ENCODE measurements at places on chromosomes 6 and 20. TPM values are rescaled to one million over a fixed set of nuclear protein-coding genes. Genes with fewer than 3 reads are reported as not detected.

GSTA2 gene
- not detected for total RNA-seq

DNA sequence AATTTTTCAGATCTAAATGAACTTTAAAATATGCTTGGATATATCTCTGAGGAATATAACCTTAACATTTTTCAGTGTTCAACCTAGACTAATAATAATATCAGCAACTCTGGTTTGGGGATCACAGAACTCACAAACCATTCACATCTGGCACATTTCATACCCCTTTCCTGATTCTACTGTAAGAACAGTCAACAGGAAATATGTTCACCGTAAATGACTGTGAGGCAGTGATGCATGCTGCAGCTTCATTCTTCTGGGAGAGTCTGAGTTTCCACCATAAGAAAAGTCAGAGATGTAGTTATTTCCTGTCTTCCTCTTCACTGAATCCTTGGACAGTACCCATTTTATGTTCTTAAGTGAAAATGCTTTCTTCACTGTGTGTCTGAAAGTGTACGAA is 134.2 kb upstream of the IFNGR1 start:
- peak; percentile 81 for ATAC-seq

- no peak for ATAC-seq
Observed at GRCh38 chr20:15319439-15319838, 982.0 kb upstream of the FLRT3 start.

DNA sequence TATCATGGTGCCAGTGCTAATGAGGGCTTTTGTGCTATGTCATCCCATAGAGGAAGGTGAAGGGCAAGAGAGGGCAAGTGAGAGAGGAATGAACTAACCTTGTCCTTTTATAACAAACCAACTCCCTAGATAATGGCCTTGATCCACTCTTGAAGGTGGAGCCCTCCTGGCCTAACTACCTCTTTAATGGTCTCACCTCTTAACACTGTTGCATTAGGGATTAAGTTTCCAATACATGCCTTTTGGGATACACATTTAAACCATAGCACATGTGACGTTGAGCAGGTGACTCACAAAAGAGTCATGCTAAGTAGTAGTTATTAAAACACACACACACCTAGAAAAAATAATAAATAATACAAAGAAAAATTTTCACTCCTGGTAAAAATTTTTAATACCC is 36.9 kb downstream of the CCN2 start:
- no peak for ATAC-seq

RBL1 gene
- total RNA-seq = 35.9 TPM

BYSL gene
- 53.1 TPM for total RNA-seq

DNA sequence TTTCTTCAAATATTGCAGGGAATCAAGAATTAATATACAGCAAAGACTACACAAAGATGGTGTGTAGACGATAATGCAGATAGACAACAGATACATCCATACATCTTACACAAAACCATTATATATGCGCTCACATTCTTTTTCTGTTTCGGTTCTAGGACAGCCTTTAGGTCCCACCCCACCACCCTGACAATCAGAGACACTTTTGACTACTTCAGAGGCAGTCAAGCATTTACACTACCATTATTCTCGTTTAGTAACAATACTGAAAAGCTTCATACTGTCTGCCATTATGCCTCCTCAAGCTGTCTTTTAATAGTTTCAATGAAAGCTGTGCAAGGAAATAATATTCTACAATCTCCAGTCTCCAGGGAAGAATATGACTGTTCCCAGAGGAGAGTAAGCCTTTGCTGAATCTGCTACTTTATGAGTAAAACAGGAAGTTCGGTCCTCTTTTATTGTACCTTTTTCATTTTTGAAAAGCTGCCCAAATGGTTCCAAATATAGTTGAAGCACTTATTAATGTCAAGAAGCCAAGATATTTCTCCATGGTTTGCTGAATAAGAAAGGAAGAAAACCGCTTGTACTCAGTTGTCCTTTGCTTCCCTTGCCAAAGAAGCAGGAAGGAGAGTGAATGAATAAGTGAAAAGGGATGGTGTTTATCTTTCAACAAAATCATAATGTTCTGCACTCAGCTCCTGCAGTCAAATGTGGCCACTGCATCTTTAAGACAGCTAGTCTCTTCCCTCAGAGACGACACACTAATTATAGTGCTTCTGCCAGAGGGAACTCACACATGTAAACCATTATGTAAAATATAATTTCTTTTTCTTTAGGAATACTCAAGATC is 468.3 kb downstream of the CDC5L start:
- no peak for ATAC-seq

GRCh38 chr6:151128763-151129370 is 110.9 kb upstream of the AKAP12 start:
- no peak for ATAC-seq

DNA sequence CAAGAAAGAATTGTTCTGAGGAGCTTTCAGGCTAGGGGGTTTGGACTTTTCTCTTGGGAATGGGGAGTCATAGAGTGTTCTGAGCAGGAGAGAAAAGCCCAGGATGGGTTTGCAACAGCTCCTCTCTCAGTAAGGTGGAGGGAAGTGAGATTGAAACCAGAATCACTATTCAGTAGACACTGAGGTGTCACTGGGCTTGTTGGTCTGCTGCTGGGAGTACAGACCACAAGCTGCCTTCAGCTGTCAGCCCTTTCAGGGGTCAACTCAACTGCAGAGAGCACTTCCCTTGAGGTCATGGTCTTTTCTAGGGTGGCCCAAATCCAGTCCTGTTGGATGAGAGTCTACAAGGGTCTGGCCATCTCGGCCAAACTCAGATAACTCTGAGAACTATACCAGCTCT is 12.9 kb upstream of the FOXA2 start:
- ATAC-seq = no peak

GRCh38 chr6:157763129-157763903 is 59.7 kb upstream of the SNX9 start:
- ATAC-seq = no peak

DNA sequence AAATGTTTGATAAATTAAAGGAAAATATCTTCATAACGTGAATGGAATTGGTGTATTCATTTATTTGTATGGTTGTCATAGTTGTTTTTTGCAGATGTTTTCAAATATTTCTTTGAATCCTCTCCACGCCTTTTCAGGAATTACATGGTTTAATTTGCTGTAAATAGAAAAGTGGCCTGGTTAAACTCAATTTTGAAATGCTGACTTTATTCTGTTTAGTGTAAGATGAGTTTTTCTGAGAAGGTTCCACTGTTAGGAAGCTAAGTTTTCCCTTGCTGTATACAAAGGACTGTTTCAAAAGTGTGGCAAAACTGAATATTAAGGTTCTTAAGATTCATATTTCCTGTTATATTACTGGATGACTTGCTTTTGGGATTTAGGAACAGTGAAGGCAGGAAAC is 503 bp upstream of the ZC2HC1B start:
- no peak for ATAC-seq

BPIFA1 gene
- not detected for total RNA-seq

SULF2 gene
- total RNA-seq = 2.2 TPM

- ATAC-seq = no peak
Observed at GRCh38 chr20:16945619-16946018, 197.5 kb downstream of the OTOR start.

GRCh38 chr20:59613861-59614260 is 9.5 kb downstream of the PHACTR3 start:
- ATAC-seq = no peak

GRCh38 chr20:6784210-6784631 is 16.7 kb downstream of the BMP2 start:
- no peak for ATAC-seq

- ATAC-seq = no peak
Observed at GRCh38 chr6:158058171-158058651, 76.5 kb downstream of the SYNJ2 start.

CEP85L gene
- 32.3 TPM for total RNA-seq

BFSP1 gene
- 0.48 TPM for total RNA-seq

DNA sequence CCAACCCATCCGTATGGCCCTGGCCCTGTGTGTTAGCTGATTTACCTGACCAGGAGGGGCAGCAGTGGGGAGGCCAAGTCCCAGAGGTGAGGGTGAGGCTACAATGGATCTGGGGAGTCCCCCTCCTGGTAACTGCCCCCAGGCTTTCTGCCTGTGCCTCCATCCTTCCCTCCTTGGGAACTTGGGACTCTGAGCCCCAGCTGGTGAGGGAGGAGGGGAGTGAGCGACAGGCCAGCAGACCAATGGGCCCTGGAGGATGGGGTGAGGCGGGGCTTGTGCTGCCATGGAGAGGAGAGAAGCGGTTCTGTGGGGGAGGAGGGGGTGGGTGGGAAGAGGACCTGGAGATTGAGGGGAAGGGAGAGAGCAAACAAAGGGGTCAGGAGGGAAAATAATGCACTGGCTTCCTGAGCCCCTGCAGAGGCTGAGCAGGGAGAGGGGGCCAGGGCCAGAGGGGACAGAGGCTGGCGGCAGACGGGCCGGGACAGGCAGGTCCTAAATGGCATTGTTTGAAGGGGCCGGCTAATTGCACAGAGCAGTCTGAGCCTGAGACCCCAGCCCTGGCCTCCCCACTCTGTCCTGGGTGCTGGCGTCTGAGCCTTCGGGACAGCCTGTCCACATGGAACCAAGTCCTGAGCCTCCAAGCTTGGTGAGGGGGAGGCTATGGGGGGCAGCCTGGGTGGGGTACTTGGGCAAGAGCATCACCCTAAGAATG is 17.5 kb downstream of the DNMT3B start:
- ATAC-seq = no peak

GRCh38 chr20:44354979-44355497 is 461 bp upstream of the HNF4A start:
- ATAC-seq = no peak

- no peak for ATAC-seq
Observed at GRCh38 chr6:170313716-170314295, 7.2 kb downstream of the FAM120B start.

DNA sequence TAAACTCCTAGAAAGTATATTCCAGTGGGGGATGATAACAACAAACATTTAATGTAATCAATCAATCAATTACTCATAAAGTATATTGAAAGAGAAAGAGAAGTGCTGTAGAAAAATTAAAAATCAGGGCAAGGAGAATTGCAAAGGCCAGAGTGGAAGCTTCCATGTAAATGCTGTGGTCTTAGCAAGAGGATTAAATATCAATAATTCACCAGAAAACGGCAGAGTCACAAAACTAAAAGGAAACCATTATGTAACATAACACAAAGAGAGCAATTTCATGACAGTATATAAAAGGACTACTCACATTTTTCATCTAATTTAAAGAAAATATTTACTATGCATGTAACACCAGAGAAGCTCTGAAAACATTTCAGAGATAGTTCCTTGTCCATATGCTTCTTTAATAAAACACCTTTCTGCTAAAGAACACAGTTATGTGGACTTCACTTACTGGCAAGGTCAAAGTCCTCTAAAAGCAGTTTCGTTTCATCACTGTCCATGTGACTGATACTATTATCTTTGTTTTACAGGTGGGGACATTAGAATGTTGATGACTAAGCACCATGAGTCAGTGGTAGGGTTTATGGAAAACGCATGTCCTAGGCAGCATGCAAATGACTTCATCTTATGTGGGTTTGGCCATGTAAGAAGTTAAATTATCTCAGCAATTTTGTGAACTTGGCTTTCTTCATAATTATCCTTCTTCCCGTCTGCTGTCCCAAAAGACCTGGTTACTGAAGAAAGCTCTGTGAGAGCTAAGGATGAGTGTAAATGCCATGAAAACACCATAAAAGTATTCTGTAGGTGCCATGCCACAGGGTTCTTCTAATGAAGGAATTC is 185.8 kb upstream of the TENT5A start:
- ATAC-seq = no peak

MCCD1 gene
- total RNA-seq = not detected

- no peak for ATAC-seq
Observed at GRCh38 chr6:8939615-8940014, 504.3 kb upstream of the SLC35B3 start.

BMP5 gene
- not detected for total RNA-seq

GRCh38 chr6:47633141-47633540 is 65.2 kb upstream of the ADGRF4 start:
- no peak for ATAC-seq

DNA sequence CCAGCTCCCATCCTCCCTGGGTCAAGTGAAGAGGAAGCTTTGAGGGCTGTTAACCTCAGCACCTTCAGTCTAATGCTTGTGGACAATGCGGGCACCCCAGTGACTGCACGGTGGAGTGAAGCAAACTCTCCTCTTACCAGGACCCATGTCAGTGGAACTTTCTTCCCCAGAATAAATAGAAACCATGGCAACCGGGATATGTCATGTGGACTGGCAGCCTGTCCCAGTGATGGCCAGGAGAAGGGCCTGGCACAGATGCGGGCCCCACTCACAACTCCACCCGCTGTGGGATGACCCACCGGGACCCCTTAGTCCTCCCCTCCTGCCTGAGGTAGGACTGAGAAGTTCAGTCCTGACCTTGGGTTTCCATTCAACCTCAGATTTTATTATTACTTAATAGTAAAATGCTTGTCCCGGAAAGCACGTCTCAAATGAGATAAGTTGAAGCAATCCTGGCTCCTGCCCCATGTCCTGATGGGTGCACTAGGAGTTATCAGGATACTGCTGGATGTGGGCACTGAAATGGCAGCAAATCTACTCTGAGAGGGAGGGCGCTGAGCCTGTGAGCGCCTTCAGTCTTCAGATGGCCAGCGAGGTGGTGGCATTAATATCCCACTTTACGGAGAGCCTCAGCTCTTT is 23.5 kb downstream of the TOX2 start:
- ATAC-seq = no peak

- ATAC-seq = no peak
Observed at GRCh38 chr6:126367849-126368248, 27.9 kb downstream of the CENPW start.

GRCh38 chr20:37781626-37782025 is 87.8 kb downstream of the CTNNBL1 start:
- ATAC-seq = no peak
